ENCODE measurements at places on chromosomes 12 and 14.

- no peak for DNase-seq
These were observed 588.2 kb downstream of the NRXN3 start for GRCh38 chr14:78758333-78758732.

- no peak for DNase-seq
These were observed 46.3 kb upstream of the BCL11B start for GRCh38 chr14:99318091-99318958.

DNA sequence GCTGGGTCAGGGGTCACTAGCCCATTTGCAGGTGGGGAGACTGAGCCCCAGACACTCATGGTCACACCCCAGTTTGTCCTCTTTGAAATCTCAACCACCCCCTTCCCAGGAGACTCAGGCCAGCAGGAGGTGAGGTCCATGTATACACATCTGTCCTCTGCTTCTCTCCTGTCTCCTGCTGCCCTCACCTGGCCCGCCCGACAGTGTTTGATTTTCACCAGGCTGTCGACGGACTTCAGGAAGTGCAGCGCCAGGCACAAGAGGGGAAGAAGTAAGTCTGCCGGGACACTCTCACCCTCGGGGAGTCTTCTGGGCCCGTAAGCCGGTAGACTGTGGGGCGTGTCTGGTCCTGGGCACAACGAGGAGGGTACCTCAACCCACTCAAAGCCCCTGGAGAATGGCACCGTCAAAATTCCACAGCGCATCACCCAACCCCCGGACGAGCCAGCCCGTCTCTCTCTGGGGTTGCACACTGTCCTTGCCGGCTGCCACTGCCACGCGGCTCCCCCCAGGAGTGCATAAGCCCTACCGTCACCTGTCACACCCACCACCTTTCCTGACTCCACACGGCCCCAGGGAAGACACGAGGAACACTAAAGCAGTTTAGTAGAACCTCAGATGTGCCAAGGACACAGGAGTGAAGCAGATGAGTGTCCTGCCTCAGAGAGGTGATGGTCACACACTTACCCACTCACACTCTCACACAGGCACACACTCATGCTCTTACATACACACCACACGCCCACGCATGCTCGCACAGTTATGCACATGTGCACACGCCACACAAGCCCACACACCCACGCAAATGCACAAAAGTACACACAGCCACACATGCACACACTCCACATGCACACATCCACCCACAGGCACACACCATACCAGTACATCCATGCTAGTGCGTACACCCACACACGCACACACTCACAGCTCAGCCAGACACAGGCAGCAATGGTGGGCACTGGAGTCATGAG lies 13.1 kb upstream of the SIVA1 start:
- DNase-seq = no peak

- DNase-seq = no peak
These were observed 406 bp downstream of the PARP2 start for GRCh38 chr14:20343862-20344220.

DNA sequence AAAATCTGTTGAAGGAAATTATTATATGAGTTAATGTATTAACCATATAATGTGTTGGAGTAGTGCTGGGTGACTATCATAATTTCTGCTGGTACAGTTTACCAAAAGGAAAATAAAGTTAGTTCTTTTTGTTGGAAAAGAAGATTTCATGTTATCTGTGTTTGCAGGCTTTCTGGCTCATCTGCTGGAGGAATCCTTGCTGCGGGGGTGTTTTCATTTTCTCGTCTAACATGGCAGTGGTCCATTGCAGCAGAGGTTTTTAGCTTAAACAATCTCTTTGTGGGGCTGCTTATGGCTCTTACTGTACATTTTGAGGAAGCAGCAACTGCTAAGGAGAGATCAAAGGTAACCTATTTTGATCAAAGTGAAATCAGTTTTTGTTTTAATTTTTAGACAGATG lies 24.1 kb downstream of the TMEM260 start:
- DNase-seq = no peak

DNA sequence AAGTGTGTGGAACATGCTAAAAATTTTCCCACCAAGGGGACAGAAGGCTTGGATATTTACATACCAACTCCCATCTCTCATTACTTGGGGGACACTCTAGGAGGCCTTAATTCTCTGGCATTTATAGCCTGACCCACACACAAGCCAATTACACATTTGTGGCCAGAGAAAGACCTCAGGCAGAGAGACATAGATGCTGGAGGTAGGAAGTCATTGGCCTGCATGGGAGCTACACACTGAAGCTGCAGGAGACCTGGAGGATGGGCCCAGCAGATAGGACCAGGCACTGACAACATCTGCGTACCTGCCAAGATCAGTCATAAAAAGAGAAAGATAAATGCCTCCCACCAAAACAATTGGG lies 61.7 kb downstream of the TBX5 start:
- no peak for DNase-seq

GRCh38 chr14:75390183-75390582 lies 37.6 kb upstream of the JDP2 start:
- DNase-seq = no peak

DNA sequence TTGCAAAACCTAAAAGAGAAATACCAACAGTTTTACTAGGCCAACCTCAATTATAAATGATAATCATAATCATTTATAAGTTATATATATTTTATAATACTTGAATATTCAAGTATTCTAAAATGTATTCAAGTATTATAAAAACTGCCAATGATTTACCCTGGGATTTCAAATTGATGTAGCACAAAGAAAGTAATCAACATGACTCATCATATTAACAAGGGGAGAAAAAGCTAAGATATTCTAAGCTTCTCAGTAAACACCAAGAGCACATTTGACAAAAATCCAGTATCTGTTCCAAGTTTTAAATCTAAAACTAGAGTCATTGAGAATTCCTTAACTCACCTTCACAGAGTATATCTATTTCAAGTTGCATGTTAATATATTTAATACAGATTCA lies 56.1 kb downstream of the CAPZA3 start:
- DNase-seq = no peak

Data from substantia nigra (tissue), 51 donors.